ENCODE measurements at places on chromosomes 1 and 21. TPM values are rescaled to one million over a fixed set of nuclear protein-coding genes. Genes with fewer than 3 reads are reported as not detected.

GRCh38 chr1:7629465-7630195 lies 141.5 kb upstream of the VAMP3 start:
- DNase-seq, result no peak

DNA sequence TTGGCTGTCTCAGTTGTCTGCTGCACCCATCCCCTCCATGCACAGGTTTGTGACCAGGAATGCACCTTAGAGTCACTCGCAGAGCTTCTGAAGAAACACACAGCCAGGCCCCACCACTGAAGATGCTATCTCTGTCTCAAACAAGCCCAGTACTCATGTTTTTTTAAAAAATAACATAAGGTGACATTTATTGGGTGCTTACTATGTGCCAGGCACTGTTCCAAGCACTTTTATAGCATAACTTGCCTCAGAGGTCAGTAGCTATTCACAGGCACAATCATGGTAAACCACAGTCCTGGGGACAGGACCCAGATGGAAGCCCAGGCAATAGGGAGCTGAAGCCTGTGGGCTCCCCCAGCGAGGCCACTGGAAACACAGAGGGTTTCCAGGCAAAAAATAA lies 8.8 kb upstream of the ATP13A2 start:
- no peak for DNase-seq

DNA sequence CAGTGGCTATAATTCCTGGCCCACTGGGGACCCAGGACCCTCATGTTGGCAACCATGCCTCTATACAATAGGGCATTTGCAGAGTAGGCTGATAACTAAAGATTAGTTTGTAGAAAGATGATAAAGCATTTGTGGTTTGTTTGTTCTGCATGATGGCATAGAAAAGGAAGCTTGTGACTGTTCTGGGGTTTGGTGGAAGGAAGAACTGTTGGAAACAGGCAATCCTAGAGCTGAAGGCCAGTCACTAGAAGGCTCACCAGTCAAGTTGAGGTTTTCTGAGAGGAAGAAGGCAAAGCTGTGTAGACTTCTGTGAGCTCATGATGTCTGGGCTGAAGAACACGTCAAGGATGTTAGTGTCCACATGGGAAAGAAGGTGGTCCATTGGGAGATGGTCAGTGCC lies 140.3 kb upstream of the VANGL1 start:
- DNase-seq, result no peak

Gene RGSL1
- total RNA-seq, result not detected

DNA sequence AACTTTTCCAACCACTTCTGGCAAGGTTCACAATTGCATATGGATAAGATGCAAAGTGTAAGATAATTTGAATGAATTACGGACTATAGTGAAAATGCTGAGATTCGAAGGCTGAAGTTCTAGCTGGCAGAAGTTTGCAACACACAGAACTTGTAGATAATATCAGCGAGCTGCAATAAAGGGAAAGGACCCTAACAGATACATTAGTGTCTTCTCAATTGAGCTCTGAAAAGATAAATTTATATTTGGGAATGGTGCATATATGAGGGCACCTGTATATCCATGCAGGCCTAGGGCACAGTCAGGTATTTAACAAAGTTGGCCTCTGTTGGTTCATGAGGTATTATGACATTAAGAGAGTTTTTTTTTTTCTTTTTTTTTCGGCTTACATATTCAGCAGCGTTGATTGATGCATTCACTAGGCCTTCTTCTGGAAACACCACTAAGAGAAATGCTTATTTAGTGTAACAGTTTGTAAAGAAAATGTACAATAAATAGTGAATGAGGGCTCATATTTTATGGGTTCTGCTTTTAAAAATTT lies 2.2 kb downstream of the NFIA start:
- DNase-seq, result no peak

- DNase-seq, result no peak
These were observed 221.6 kb upstream of the VAMP3 start for GRCh38 chr1:7549277-7550161.

Gene HDGF
- 395 TPM for total RNA-seq

Gene VWA5B1
- total RNA-seq, result 2.3 TPM

DNA sequence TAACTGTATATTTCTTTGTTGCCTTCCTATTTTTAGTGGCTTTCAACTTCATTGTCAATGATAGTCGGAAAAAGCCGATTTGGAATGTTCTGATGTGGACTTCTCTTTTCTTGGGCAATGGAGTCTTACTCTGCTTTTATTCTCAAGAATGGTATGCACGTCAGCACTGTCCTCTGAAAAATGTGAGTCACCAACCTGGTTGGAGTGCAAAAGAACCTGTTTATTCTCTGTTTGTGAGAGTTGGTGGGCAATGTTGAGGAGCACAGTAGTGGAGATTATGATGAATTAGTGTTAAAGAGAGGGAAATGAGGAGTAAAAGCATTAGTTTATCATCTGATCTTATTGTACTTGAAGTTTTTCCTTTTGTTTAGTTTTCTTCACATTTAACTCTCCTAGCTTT lies 14.5 kb upstream of the AXDND1 start:
- no peak for DNase-seq

Gene HTR6
- total RNA-seq, result 0.69 TPM

- DNase-seq, result peak; percentile 49
These were observed 84.9 kb downstream of the ITPKB start for GRCh38 chr1:226654046-226654667.

Gene SPRR1B
- total RNA-seq, result not detected

Gene POLR3C
- total RNA-seq, result 26.8 TPM

- no peak for DNase-seq
These were observed 79.7 kb upstream of the LPGAT1 start for GRCh38 chr1:211910113-211910884.

- DNase-seq, result no peak
These were observed 182.9 kb downstream of the ZNF281 start for GRCh38 chr1:200226969-200227303.

Gene USP24
- total RNA-seq, result 33.8 TPM

DNA sequence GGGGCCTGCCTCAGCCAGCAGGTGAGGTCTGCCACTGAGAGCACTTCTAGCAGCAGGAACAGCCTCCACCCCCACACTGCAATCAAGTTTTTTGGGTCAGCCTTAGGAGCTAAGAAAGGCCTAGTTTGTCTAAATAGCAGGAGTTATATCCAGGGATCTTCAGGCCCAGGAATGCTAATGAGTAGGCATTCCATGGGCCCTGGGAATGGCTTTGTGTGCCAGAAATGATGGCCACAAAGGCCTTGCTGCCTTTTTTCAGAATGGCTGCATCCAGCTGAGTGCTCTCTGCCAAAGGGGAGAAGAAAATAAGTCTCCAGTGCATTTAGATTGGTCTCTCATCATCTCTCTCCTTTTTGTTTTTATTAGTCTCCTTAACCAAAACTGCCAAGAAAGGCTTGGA lies 2.8 kb downstream of the MRTO4 start:
- no peak for DNase-seq

All from H1 (cell line).